ENCODE measurements at places on chromosomes 3 and 15. TPM values are rescaled to one million over a fixed set of nuclear protein-coding genes. Genes with fewer than 3 reads are reported as not detected.
A peak's percentile ranks its signal among the peaks of the same experiment; 100 is the strongest.

The ZNF501 gene
- total RNA-seq = 0.06 TPM

GRCh38 chr15:98311566-98312188 is 336.7 kb upstream of the IGF1R start:
- peak; percentile 64 for DNase-seq

DNA sequence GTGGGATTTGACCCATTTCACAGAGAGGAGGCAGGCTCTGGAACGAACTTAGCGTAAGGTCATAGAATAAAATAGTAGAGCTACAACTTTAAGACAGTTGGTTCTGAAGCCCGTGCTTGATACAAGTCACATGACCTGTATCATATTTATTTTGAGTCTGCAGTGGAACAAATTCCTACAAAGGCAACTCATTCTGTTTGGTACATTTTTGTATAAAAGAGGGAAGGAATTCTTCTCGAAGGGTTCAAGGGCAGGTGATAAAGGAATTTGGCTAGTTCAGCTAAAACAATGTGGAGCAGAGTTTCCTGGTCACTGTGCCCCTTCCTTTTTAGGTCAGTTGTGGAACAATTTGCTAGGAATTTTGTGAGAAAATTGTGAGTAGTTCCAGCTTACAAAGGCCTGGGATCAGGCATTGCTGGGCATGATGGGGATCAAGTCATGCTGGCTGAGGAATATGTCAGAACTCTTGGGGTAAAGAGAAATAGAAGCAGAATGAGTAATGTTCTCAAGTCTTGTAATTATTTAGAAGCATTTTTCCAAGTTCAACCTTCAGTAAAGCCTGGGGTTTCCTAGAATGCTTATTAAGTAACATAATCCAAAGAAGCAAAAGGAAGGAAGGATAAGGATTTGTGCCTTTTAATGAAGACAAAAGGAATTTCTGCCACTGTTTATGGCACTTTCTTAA is 19.1 kb downstream of the USP3 start:
- DNase-seq = no peak

The CACNA1D gene
- 101 TPM for total RNA-seq

DNA sequence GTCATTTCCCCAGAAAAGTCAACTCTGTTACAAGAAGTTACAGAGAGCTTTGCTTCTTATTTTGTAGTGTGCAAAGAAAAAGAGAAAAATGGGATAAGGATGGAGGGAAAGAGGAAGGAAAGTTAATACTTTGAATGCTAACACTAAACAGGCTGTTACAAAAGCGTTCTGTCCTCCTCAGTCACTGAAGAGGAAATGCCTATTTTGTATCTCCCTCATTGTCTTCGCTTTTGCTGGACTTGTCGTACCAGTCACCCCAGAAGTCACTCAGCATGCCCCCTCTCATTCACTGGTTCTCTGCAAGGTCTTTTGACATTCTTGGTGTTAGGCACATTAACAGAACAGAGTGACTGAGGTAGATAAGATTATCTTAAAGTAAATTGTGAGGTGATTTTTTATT is 129.6 kb downstream of the ALCAM start:
- no peak for DNase-seq

- no peak for DNase-seq
These were observed 243.8 kb downstream of the KCNH8 start for GRCh38 chr3:19392150-19392549.

DNA sequence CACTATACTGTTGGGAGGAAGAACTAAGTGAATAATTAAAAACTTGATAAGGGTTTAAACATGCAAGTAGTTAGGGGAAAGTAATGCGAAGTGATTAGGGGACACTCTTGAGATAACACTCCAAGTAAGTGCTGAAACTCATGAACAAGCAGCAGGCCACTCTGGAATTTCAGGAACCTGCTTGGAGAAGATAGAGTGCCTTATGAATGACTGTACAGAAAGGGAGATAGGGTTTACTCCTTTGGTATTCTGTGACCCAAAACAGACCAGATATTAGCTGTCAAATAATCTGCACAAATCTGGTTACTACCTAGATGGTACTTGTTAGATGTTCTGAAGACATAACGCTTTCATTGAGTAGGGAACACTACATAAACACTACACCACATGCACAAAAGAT is 85.6 kb downstream of the FRMD4B start:
- no peak for DNase-seq

DNA sequence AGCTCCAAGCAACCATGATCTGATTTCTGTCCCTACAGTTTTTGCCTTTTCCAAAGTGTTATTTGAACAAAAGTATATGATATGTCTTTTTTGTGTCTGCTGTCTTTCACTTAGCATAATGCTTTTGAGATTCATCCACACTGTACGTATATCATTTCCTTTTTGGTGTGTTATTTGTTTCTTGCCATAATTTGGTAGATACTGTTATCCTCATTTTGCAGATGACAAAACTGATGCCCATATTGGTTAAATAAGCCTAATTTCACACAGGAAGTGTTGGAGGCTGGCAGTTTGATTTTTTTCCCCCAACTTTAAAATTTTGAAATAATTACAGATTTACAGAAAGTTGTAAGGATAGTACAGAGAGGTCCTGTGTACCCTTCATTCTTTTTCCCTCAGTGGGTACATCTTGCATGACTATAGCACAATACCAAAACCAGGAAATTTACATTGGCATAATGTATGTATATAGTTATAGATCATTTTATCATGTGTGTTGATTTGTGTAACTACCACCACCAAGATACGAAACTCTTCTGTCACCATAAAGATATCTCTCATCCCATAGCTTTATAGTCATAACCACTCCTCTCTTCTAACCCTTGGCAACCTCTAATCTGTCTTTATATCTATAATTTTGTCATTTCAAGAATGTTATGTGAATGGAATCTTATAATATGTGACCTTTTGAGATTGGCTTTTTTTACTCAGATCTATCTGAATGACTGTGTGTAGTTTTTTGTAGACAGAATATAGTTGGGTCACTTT is 55.6 kb downstream of the RASA2 start:
- no peak for DNase-seq

- no peak for DNase-seq
These were observed 8.2 kb downstream of the FILIP1L start for GRCh38 chr3:100106094-100106493.

DNA sequence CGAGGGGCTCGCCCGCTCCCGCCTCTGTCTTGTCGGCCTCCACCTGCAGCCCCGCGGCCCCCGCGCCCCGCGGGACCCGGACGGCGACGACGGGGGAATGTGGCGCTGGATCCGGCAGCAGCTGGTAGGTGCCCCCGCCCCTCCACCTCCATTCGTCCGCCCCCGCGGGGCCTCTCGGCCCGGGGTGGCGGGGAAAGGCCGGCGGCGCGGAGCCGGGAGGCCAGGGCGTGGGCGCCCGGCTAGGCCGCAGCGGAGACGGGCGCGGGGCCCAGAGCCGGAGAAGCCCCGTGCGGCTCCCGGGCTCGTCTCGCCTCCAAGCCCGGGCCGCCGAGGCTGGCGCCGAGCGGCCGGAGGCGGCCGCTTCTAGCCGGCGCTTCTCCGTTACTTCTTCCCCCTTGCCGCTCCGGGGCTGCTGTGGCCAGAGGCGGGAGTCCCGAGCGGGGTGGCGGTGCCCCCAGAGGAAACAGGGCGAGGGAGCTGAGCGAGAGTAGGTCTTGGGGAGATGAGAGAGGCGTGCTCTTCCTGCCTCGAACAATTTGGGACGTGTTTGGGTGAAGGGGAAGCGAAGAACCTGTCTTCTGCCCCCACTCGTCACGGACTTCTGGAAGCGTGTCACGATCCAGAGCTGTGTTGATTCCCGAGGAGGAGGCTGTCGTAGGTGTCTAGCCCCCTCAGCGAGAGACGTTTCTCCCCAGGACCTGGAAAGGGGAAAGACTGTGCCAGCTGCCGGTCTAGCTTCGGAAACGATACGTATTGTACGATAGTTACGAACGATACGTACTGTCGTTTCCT is 555 bp downstream of the ATP11B start:
- peak; percentile 47 for DNase-seq

The RTP1 gene
- not detected for total RNA-seq

The ITPR1 gene
- total RNA-seq = 64.4 TPM

DNA sequence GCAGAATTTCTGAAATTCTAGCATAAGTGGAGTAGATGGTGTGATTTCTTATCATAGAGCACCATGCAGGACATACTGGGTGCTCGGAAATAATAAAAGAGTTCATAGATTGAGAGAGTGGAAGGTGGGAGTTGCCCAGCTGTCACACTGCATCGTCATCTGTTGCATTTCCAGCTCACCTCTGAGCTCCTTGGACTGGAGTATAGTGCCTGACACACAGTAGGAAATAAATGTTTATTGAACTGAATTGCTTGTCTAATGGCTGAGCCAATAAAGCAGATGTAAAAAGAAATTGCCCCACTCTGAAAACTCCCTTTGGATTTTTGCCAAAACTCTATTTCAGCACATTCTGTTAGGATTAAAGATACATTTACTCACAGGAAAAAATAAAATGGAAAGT is 108.9 kb upstream of the UBE2E1 start:
- no peak for DNase-seq

The TTLL3 gene
- 13.8 TPM for total RNA-seq

DNA sequence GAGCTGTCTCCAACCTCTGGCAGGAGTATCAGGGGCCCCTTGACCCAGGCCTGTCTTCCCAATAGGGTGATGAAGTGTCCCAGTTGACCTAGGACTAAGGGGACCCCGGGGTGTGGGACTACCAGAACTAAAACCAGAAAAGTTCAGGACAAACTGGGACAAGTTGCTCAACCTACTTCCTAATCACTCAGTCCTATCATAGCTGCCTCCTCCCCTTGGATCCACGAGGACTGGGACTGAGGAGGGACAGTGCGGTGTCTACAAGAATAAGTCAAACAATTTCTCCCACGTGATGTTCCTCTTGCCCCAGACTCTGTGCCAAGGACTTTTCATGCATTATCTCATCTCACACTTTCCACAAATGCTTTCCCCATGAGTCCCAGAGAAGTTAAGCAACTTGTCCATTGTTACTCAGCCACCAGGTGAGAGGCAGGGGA is 49.4 kb upstream of the SLCO2A1 start:
- peak; percentile 26 for DNase-seq

- no peak for DNase-seq
These were observed 615.0 kb upstream of the NECTIN3 start for GRCh38 chr3:110456438-110457138.

The KLHL40 gene
- not detected for total RNA-seq

The STRC gene
- 0.88 TPM for total RNA-seq

GRCh38 chr3:143471705-143472104 is 352.1 kb downstream of the CHST2 start:
- DNase-seq = no peak

The CX3CR1 gene
- 1.7 TPM for total RNA-seq

GRCh38 chr3:78497021-78497420 is 1270.8 kb downstream of the ROBO1 start:
- peak; percentile 25 for DNase-seq

The DHFR2 gene
- 7.7 TPM for total RNA-seq

The ATP10A gene
- total RNA-seq = 15.1 TPM

The TGM4 gene
- not detected for total RNA-seq

The GPR62 gene
- total RNA-seq = not detected

GRCh38 chr3:79047581-79047980 is 720.2 kb downstream of the ROBO1 start:
- DNase-seq = no peak

DNA sequence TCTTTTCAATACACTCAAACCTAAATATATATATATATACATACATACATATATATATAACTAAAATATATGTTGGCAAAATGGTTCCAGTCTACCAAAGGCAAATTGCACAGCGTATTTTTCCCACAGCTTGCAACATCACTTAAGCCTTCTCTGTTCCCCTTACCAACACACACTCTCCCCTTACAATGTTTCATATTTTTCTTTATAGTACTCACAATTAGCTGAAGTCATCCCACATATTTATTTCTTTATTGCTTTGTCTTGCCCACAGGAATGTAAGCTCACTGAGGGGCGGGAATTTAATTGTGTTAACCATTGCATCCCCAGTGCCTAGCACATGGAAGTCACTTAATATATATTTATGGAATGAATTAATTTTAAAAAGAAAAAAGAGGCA is 288.3 kb downstream of the ULK4 start:
- no peak for DNase-seq

DNA sequence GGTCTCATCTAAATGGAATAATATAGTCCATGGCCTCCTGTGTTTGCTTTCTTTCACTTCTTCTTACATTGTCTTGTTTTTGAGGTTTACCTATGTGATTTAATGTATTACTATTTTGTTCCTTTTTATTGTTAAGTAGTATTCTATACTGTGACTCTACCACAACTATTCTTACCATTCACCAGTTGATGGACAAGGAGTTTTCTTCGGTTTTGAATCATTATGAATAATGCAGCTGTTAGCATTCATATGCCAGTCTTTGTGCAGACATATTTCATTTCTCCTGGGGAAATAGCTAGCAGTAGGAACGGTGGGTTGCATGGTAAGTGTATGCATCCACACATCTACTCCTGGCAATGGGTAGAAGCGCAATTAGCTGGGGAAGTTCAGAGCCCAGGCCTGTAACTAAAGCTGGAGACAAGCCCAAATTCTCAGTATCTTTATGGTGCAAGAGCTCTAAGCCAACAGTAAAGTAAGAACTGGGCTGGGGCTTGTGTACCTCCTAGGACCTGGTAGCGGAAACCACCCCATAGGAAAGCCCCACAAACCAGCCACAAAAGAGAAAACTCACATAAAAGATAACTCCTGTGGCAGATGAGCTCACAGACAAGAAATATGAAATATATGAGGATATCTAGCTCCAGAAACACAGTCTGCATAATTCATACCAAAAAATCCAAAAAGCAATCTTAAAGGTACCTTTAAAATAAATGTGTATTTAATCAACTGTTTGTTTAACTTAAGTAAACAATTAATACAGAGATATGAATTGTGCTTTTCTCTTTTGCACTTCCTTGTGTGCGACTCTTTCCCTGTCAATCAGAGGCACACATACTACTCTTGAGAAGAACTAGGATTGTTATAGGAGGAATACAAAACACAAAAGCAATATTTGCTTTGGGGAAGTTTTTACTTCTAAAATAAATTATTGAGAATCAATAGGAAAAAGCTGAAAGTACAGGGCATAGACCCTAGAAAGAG is 2.7 kb upstream of the CSTA start:
- DNase-seq = no peak

DNA sequence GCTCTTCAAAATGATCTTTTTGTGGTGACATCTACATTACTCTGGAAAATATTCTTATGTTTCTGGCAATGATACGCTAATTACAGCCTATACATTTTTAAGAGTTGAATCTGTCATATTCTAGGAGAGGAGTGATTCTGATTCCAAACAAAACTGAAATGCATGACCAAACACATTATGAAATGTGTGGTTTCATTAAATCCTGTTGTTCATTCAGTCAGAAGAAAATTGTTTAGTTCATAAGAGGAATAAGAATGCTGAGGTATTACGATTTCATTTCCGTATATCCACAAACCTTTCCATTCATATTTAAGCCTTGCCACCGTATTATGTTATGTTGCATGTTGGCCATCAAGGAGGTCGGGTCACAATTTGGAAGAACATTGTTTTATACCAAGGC is 345.1 kb downstream of the FEZF2 start:
- DNase-seq = no peak

GRCh38 chr3:158354713-158355112 is 216.3 kb upstream of the MLF1 start:
- no peak for DNase-seq

The ZNF80 gene
- total RNA-seq = not detected

All from adrenal gland (tissue), 19 donors.